ENCODE measurements at places on chromosomes 5 and 9.

GRCh38 chr5:81965524-81965923 lies 6.3 kb upstream of the ATG10 start:
- DNase-seq, result no peak

DNA sequence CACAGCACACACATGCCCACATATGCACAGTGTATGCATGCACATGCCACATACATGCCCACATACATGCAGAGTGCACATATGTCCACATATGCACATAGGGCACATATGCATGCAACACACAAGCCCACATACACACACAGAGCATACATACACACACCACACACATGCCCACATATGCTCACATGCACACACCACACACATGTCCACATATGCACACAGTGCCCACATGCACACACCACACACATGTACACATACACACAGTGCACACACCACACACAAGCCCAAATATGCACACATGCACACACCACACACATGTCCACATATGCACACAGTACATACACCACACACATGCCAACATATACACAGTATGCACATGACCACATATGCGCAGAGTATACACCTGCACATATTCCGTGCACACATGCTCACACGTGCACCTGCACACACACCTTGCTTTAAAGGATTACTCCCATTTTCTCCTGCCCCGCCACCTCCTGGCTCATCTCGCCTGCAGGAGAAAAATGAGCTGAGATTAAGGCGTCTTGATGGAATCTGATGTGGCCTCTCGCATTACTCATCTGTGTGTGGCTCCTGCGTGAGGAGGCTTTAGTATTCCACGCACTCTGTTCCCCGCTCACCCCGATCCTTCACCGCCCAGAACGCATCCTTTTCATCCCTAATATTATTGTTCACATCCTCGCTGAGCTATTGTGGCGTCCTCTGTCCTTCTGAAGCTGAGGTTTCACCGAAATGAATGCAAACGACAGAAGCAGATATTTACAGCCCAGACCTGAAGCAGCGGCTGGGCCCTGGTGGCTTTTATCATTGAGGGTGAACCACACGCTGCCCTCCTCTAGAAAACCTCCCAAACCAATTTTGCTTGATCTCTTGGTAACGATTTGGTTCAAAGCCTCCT lies 182.7 kb downstream of the OLFM1 start:
- no peak for DNase-seq

DNA sequence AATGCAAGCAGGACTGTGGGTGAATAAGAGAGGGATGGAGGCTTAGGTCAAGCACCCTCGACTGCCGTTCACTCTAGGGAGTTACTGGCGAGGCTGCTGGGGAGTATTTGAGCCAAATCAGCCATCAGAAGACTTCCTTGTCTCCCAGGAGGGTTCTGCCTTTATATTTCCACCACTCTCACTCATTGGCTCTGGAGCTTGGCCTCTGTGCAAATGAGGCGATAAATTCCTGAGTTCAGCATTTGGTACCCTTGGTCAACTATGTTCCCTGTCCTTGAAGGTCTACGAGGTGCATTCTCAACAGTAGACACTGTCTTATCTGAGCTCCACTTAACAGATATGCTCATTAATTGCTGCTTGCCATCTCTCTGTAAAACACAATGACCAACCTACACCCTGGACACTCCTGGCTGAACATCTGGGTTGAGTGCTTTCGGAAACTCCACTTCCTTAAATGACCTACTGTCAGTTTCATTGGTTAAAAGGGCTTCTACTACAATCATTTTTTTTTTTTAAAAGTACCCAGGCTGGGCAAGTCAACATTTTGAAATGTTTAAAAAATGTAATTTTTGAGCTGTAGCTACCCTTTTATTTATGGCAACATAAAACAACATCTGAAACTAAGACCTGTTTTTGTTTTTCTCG lies 153.2 kb downstream of the NTRK2 start:
- no peak for DNase-seq

GRCh38 chr5:82165740-82166530 lies 112.2 kb downstream of the RPS23 start:
- peak; percentile 86 for DNase-seq

- DNase-seq, result no peak
Observed at GRCh38 chr9:130088051-130088450, 34.3 kb downstream of the GPR107 start.

GRCh38 chr9:72462340-72462739 lies 59.1 kb upstream of the TMC1 start:
- no peak for DNase-seq

- DNase-seq, result no peak
Observed at GRCh38 chr5:14400085-14400484, 181.5 kb upstream of the OTULINL start.

- DNase-seq, result no peak
Observed at GRCh38 chr9:82116556-82116955, 128.0 kb downstream of the SPATA31D1 start.

DNA sequence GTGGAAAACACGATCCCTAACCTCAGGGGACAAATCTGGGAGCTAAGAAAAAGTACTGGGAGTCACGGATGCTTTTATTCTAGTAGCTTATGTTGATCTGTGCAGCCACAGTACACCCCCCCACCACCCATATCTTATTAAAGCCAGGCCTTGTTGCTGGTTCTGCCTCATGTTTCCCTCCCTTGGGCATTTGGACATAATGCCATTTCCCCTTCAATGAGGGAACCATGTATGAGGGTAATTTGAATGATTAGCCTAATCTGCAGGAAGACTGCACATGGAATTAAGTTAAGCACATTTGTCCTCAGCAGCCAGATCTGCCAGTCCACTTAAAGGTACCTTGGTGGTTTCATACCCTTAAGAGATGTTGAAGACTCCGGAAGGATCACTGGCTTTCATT lies 102.0 kb downstream of the ARHGAP26 start:
- DNase-seq, result no peak

GRCh38 chr9:116959809-116960208 lies 272.7 kb downstream of the TRIM32 start:
- no peak for DNase-seq

- no peak for DNase-seq
Observed at GRCh38 chr5:78760366-78760765, 111.8 kb upstream of the LHFPL2 start.

- no peak for DNase-seq
Observed at GRCh38 chr5:123882965-123883345, 371.0 kb downstream of the CSNK1G3 start.

- DNase-seq, result no peak
Observed at GRCh38 chr9:124385623-124386022, 29.6 kb downstream of the PSMB7 start.
